COR-L47 (cell line): ENCODE measurements at places on chromosomes 6 and 20.

DNA sequence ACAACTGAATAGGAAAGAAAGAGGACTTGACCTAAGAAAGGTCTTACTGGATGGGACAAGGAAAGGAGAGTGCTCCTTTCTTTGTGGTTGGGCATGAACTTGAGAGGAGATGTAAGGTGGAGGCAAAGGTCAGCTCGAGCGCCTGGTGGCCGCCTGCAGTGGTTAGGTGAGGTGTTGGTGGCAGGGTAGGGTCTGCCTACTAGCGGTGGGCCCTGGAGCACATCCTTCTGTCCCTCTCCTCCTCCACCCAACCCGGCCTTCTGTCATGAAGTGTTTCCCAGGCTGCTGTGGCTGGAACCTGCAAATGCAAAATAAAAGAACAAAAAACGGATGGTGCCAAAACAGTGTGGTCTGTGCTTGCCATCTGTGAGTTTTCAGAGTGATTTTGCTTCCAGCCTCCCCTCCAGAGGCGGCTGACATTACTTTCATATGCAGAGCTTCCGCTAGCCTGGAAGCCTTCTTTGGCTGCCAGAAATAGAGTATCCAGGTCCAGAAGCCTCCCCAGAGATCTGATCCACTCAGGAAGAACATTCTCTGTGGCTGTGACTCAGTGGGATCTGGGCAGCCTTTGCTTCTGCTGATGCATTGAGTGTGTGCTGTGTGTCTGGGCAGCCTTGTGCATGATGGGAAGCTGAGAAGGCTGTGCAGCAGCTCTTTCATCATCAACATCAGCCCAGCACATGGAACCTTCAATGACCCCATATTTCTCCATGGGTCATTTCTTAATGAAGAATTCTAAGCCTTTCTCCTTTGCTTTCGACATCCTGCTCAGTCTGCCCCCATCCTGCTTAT lies 79.8 kb upstream of the FAM184A start:
- DNase-seq = no peak

- DNase-seq = peak; percentile 81
Measured at GRCh38 chr6:54719131-54719530, 127.4 kb upstream of the FAM83B start.

DNA sequence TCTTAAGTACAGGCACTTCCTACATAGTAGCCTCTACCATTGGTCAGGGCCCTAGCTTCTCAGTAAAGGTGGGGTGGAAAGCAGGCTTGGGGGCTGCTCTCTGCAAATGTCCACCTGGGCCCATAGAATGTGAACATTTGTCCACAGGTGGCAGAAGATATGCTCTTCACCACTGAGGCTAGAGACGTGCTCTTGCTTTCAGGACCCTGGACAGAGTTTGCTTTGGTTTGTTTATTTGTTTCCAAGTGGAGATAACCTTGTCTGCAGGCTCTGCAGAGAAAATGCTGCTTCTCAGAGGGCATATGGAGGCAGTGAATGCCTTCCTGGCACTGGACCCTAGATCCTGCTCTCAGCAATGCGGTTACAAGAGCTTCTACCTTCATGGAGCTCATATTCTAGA lies 129.0 kb downstream of the F13A1 start:
- no peak for DNase-seq

- peak; percentile 25 for DNase-seq
Measured at GRCh38 chr6:110408901-110409300, 6.5 kb downstream of the DDO start.

DNA sequence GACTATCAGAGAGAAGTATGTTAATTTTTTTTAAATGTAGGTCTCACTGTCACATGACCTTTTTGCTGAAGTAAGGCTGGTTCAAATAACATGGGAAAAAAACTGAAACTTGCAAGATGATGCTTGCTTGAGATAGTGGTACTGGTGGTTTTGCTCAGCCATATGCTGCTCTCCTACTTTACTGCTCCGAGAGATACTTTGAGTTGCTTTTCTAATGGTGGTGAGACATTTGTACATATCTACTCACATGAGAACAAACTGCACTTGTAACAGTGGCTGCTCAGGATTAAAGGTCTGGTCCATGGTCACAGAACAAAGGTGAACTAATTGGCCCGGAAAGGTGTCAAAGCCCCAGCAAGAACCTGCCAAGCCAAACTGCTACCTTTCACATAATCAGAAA lies 106.2 kb upstream of the BEND3 start:
- DNase-seq = no peak

GRCh38 chr6:130903602-130904001 lies 76.4 kb downstream of the SMLR1 start:
- no peak for DNase-seq

- DNase-seq = no peak
Measured at GRCh38 chr6:134373993-134374392, 56.1 kb upstream of the SGK1 start.

DNA sequence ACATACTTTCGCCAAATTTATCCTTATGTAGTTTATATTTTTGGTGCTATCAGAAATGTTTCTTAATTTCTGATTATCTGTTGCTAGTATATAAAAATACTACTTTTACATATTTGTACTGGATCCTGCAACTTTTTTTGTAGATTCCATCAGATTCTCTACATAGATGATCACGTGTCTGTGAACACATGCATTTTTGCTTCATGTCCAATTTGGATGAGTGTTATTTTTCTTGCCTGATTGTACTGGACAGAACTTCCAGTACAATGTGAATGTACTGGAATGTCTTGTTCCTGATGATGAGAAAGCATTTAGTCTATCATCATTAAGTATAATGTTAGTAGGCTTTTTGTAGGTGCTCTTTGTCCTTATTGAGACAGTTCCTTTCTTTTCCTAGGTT lies 25.0 kb upstream of the SSR1 start:
- no peak for DNase-seq

- DNase-seq = no peak
Measured at GRCh38 chr20:57902473-57902872, 192.7 kb upstream of the PMEPA1 start.

DNA sequence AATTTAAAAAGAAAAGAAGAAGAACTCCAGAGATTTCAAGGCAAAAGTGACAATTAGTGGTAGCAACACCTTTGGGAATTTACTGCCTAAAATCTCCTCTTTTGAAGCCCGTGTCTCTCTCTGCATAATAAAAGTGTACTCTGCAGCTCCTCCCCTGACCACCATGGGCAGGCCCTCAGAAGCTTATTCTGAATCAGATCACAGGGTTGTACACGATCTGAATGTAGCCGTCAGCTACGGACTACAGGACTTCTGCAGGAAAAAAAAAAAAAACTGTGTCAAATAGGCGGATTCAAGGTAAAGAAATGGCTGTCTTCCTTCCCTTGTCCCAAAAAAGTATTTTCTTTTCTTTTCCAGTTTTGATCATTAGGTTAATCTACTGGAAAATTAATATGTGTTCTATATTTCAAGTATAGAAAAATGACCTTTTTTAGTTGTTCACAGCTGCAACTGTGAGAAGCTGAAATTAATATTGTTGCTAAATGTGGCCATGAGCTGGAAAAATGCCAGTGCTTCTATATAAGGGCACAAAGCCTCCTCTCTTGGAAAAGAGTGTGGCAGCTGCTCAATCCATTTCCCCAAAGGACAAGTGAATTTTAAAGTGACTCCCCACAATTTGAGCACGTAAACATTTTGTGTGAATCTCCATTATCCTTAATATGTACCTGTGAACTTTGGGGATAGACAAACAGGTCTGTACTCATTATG lies 397.4 kb downstream of the C6orf118 start:
- DNase-seq = peak; percentile 51

- DNase-seq = no peak
Measured at GRCh38 chr20:57834306-57835073, 124.7 kb upstream of the PMEPA1 start.

- DNase-seq = no peak
Measured at GRCh38 chr6:19413323-19413722, 423.8 kb upstream of the ID4 start.

DNA sequence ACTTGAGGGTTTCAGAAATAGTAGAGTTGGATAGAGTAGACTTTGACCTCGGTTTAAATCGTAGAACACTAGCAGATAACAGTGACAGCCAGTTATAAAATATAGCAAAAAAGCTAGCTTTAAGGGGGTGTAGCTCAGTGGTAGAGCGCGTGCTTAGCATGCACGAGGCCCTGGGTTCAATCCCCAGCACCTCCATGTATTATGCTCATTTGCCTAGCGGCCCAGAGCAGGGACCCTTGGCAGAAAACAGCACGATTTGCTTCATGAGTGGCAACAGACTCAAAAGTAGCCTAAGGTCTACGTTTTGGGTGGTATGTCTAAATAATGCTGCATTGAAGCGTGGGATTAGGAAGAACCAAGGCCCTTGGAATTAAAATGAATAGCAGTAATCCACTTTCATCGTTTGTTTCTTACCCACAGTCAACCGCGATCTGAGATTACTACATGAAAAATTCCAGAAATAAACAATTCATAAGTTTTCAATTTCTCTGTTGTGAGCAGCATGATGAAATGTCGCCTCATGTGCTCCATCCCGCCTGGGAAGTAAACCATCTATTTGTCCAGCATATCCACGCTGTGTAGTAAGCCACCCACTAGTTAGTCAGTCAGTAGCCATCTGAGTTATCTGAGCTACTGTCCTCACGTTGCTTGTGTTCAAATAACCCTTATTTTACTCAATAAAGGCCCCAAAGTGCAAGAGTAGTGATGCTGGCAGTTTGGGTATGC lies 184.9 kb downstream of the GPX5 start:
- DNase-seq = peak; percentile 19

DNA sequence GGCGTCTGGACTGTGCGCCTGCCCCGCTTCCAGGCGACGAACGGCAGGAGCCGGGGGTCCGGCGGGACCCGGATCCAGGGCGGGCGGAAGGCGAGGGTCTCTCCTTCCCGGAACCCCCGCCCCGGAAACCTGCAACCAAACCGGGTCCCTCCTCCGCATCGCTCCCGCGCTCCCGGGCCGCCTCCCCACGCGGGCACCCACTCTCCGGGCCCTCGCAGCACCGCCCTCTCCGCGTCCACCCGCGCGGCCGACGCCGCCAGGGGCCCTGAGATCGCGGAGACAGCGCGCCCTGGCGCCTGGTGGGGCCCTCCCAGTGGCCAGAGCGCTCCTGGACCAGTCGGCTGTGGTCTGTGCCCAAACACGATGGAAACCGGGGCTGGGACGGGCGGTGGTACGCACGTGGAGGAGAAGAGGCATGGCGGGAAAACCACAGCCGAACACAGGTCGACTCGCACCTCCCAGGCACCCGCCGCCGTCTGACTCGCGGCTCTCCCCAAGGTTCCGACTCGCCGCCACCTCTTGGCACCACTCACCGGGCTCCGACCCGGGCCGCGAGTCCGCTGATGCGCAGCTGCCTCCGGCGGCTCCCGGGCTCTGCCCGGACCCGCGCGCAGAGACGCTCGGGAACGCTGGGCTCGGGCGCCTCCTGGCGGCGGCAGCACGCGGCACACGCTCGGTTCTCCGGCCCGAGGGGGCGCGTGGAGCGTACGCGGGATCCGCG lies 7.9 kb downstream of the NKX2-2 start:
- no peak for DNase-seq

DNA sequence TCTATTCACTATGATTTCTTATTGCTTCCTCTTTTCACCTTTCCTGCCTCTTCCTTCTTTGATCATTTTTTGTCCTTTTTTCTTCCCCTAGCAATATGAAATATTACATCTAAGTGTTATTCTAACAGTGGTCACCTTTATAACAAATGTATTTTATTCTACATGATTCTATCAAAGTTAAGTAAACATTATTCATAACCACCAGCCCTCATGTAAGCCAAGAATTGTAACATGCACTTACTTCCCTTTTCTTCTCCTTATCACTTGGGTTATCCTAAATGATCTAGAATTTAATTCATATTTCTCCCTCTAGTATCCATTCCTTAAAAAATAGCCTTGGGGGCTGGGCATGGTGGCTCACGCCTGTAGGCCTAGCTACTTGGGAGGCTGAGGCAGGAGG lies 88.3 kb upstream of the SLC22A23 start:
- DNase-seq = no peak

- no peak for DNase-seq
Measured at GRCh38 chr20:50246367-50247195, 56.0 kb downstream of the CEBPB start.

- no peak for DNase-seq
Measured at GRCh38 chr6:6709106-6709505, 120.6 kb downstream of the LY86 start.

- DNase-seq = no peak
Measured at GRCh38 chr6:160132776-160133338, 11.2 kb downstream of the SLC22A1 start.

DNA sequence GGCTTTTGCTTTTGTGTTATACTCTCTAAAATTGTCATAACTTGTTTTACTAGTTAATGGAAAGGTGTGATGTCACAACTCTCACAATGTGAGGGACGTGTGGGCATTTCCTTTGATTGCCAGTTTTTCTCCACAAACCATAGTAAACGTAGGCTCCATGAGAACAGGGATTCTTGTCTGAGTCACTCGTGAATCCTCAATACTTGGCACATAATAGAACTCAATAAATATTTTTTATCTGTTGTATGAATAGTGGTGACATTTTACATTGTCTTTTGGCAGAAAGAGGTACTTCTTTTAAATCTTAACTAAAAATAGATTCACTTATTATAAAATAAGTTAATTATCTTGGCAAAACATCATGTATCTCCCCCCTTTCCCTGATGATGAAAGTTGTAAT lies 69.0 kb upstream of the CNKSR3 start:
- no peak for DNase-seq

DNA sequence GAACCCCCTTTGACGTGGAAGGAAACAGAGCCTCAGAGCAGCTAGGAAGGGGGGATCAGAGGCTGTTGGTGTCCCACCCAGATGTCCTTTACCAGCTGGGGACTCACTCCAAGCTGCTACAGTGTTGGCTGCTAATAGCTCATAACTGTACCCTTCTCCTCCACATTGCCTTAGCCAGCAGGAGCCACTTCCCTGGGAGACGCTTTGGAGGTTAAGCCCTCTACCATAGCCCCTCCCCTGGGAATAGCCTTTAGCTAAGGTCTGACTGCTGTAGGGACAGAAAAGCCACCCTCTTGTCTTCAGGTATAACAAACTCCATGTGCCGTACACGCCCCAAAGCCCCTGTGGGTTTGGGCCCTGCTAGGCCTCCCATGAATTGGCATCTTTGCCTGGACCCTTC lies 238.6 kb downstream of the LRFN2 start:
- no peak for DNase-seq

- DNase-seq = no peak
Measured at GRCh38 chr20:24488800-24489175, 19.4 kb downstream of the SYNDIG1 start.

DNA sequence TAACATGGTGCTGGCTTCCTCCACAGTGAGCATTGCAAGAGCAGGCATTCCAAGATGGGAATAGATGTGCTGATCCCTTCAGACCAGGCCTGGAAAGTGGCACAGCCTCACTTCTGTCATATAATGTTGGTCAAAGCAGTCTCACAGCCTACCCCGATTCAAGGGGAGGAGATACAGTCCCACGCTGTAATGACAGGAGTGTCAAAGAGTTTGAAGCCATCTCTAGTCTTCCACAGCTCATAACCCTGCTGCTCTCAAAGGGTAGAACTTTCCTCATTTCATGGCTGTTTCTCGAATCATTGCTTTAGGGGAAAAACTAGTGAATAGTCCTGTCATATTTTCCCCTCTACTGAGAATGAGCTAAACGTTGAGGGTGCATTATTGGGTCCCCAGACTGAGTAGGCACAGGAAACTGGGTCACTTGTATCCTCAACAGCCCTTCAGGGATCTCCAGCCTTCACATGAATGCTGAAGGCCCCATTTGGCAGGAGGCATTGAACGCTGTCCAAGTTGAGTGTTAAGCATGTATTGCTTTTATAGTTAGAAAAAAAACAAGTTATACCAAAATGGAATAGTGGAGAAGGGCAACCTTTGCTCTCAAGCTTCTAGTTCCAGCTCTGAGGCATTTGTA lies 27.3 kb downstream of the DTD1 start:
- no peak for DNase-seq
